GM23338 (cell line): ENCODE measurements at places on chromosomes 6 and 20. TPM values are rescaled to one million over a fixed set of nuclear protein-coding genes. Genes with fewer than 3 reads are reported as not detected.
A peak's percentile ranks its signal among the peaks of the same experiment; 100 is the strongest.

- H3K4me1 ChIP-seq = peaks cover 24% of the 10 kb centered on the region
- peak overlapping the region; percentile 88 for H3K4me3 ChIP-seq
- no peaks in the 10 kb centered on the region for H3K36me3 ChIP-seq
- peak; percentile 67 for DNase-seq
- no peak overlapping the region for H3K27ac ChIP-seq
- peaks cover 49% of the 10 kb centered on the region for H3K27me3 ChIP-seq
These were observed 826 bp downstream of the RIMS4 start for GRCh38 chr20:44809380-44810060.

GRCh38 chr6:4464638-4465037 lies 311.6 kb upstream of the CDYL start:
- H3K36me3 ChIP-seq = no peaks in the 10 kb centered on the region
- no peak for DNase-seq
- no peaks in the 10 kb centered on the region for H3K27me3 ChIP-seq

DNA sequence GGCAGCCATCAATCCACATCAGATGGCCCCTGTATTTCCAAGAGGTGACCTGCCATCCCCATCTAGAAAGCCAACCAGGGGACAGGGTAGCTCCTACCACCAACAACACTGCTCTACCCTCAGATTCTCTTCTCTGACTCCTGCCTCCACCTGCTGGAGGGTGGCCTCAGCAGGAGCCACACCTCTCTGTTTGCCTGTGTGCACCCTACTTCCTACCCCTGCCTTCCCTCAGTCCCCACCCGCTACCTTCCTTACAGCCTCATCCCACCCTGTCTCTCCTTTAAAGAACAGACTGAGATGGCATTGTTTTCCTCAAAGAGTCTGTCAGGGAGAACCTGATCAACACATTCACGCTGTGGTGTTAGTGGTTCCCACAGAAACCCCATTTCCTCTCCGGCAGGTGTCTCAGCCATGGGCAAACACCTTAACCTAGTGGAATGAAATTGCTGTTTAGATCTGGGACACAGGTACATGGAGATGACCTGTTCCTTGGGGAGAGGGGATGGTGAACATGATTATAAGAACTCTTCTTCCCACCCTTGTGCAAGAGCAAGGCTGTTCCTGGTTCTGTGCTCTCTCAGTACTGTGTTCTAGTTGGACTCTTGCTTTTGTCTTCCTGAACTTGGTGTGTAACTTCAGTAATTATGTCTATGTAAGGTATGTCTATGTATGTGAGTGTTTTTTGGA lies 1.8 kb downstream of the ENTPD6 start:
- peaks cover 10% of the 10 kb centered on the region for H3K27me3 ChIP-seq
- H3K36me3 ChIP-seq = no peaks in the 10 kb centered on the region
- H3K4me1 ChIP-seq = peaks cover 11% of the 10 kb centered on the region; the same call in 1 of the 2 replicates
- no peak overlapping the region for H3K27ac ChIP-seq

DNA sequence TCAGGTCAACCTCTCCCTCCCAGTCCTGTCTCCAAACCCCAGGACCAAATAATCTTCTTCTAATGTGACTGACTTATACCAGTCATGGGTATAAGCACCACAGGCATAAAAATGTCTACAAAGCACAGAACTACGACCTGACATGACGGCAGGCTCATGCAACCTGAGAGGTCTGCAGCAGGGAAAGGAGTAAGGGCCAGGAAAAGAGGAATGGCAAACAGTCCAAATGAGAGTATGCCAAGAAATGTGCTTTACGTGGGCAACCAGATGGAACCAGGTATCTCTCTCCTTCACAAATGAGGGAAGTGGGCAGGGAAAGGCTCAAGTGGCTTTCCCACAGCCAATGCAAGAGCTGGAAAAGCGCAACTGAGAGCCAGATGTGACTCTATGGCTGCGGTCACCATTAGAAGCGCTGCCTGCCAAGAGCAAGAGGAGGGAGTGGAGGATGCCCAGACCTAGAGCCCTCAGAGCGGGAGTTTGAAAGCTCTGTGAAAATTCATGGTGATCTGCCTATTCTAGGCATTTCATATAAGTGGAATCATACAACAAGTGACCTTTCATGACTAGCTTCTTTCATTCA lies 6.0 kb downstream of the APMAP start:
- no peaks in the 10 kb centered on the region for H3K4me1 ChIP-seq
- no peak overlapping the region for H3K4me3 ChIP-seq
- H3K27me3 ChIP-seq = 0 out of 2 replicates have a peak, but pooled peaks cover 2% of the 10 kb centered on the region

GRCh38 chr6:75285283-75285639 lies 669 bp upstream of the TMEM30A start:
- no peak for DNase-seq
- peak overlapping the region; percentile 86 for H3K27ac ChIP-seq
- H3K27me3 ChIP-seq = no peaks in the 10 kb centered on the region
- peaks cover 25% of the 10 kb centered on the region for H3K4me1 ChIP-seq

DNA sequence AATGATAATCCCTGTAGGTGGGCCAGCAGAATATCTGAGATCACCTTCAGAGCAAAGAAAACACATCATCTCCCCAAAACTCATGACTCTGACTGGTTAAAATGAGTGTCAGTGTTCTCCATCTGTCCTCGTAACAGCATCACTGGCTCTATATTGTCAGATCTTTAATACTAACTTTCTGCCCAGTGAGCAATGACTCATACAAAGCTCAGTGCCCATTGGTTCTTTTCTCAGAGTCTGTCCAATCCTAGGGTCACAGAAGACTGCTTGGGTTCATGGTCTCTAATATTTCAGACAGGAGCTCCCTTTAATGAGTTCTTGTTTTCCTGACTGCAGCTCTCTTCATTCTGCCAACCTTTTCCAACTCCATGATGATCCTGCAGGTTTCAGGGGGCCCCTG lies 36.4 kb downstream of the HLA-DPB1 start:
- H3K36me3 ChIP-seq = no peaks in the 10 kb centered on the region
- no peak overlapping the region for H3K27ac ChIP-seq
- no peaks in the 10 kb centered on the region for H3K27me3 ChIP-seq
- H3K4me1 ChIP-seq = peaks cover 13% of the 10 kb centered on the region

DNA sequence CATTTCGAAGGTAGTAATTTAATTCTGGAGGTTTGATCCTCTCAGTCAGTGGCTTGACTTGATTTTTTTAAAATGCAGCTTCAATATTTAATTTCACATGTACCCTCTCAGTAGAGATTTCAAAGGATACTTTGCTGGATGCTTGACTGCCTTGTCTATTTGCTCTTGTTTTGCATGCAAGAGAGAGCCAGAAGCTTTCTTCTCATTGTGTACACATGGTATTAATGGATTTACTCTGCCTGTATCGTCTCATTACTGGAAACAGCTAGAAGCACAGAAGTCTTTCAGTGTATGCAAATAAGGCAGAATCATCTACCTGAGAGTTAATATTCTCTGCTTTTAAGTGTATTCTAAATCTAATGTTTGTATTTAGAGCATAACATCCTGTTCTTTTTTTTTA lies 84.3 kb upstream of the FOXO3 start:
- DNase-seq = no peak
- no peaks in the 10 kb centered on the region for H3K27me3 ChIP-seq
- H3K27ac ChIP-seq = no peak overlapping the region
- H3K4me1 ChIP-seq = no peaks in the 10 kb centered on the region

GRCh38 chr20:36815454-36816091 lies 42.0 kb upstream of the DSN1 start:
- peaks cover 8% of the 10 kb centered on the region for H3K36me3 ChIP-seq
- H3K4me1 ChIP-seq = peaks cover 16% of the 10 kb centered on the region
- H3K27ac ChIP-seq = no peak overlapping the region
- no peaks in the 10 kb centered on the region for H3K27me3 ChIP-seq
- H3K4me3 ChIP-seq = no peak overlapping the region

GRCh38 chr20:63224412-63225081 lies 8.6 kb upstream of the YTHDF1 start:
- no peak overlapping the region for H3K27ac ChIP-seq
- peaks cover 14% of the 10 kb centered on the region; the same call in 1 of the 2 replicates for H3K4me1 ChIP-seq
- H3K4me3 ChIP-seq = no peak overlapping the region

DNA sequence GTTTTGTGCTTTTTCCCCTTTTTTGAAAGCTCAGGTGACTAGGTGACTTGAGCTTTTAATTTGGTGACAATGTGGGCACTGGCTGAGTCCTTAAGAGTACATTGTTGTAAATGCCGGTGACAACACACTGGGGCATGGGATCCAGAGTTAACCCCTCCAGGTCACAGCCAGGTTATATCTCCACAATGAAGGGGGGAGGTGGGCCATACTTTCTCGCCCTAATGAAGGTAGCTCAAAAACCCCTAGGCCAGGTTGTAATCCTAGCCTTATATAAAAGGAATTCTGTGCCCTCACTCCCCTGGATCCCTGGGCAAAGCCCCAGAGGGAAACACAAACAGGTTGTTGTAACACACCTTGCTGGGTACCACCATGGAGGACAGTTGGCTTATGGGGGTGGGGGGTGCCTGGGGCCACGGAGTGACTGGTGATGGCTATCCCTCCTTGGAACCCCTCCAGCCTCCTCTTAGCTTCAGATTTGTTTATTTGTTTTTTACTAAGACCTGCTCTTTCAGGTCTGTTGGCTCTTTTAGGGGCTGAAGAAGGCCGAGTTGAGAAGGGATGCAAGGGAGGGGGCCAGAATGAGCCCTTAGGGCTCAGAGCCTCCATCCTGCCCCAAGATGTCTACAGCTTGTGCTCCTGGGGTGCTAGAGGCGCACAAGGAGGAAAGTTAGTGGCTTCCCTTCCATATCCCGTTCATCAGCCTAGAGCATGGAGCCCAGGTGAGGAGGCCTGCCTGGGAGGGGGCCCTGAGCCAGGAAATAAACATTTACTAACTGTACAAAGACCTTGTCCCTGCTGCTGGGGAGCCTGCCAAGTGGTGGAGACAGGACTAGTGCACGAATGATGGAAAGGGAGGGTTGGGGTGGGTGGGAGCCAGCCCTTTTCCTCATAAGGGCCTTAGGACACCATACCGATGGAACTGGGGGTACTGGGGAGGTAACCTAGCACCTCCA lies 2.2 kb upstream of the VEGFA start:
- no peak for DNase-seq
- H3K36me3 ChIP-seq = no peaks in the 10 kb centered on the region
- H3K4me1 ChIP-seq = peaks cover 23% of the 10 kb centered on the region
- no peaks in the 10 kb centered on the region for H3K27me3 ChIP-seq
- H3K4me3 ChIP-seq = no peak overlapping the region

GRCh38 chr6:47631269-47631772 lies 67.1 kb upstream of the ADGRF4 start:
- H3K27ac ChIP-seq = no peak overlapping the region
- no peaks in the 10 kb centered on the region for H3K36me3 ChIP-seq
- no peak overlapping the region for H3K4me3 ChIP-seq
- peak; percentile 85 for DNase-seq
- H3K4me1 ChIP-seq = no peaks in the 10 kb centered on the region
- no peaks in the 10 kb centered on the region for H3K27me3 ChIP-seq

DNA sequence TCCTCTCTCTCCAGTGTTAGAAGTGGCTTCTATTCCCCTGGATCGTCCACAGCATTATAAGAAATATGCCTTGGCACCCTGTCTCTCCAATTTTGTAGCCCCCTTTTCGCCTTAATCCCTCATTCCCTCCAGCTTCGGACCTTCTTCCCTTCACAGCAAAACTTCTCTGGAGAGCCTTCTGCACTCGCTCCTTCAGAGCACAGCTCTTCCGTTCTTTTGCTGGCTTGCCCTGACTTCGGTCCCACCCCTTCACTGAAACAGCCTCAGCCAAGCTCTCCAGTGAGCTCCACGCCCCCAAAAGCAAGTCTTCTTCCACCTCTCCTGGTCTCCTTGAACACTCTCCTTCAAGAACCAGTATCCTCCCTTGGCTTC lies 134.7 kb upstream of the RNF24 start:
- no peak overlapping the region for H3K27ac ChIP-seq
- no peak for DNase-seq
- no peaks in the 10 kb centered on the region for H3K36me3 ChIP-seq
- peaks cover 13% of the 10 kb centered on the region for H3K4me1 ChIP-seq
- peaks cover 24% of the 10 kb centered on the region for H3K27me3 ChIP-seq

DNA sequence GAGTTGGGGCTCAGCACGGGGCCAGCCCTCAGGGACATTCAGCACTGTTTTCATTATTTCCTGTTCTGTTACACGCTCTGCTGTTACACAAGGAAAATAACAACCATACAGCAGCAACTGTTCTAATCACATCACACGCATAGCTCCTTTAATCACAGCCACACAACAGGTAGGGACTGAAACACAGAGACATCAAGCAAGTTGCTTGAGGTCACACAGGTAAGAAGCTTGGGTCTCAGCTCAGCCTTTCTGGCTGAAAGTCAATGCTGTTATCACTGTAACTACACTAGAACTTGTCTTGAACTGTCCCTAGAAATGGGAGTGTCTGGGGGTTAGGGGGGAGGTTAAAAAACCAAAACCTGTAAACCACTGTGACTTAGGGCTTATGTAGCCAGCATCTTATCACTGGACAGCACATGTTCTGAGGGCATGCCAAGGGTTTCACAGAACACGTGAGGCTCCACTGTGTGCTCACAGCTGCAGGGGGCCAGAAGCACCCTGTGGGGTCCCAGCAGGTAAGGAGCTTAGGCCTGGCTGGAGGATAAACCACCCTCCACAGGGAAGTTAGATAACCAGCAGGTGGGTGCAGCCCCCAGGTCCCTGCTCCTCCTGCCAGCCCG lies 146.0 kb downstream of the EYA2 start:
- H3K27ac ChIP-seq = no peak overlapping the region
- no peaks in the 10 kb centered on the region for H3K27me3 ChIP-seq
- H3K4me3 ChIP-seq = no peak overlapping the region
- H3K36me3 ChIP-seq = no peaks in the 10 kb centered on the region
- DNase-seq = no peak
- no peaks in the 10 kb centered on the region for H3K4me1 ChIP-seq

GRCh38 chr6:109820706-109821350 lies 129.7 kb downstream of the FIG4 start:
- no peaks in the 10 kb centered on the region for H3K36me3 ChIP-seq
- no peaks in the 10 kb centered on the region; the same call in 1 of the 2 replicates for H3K4me1 ChIP-seq
- H3K4me3 ChIP-seq = no peak overlapping the region
- H3K27ac ChIP-seq = no peak overlapping the region
- H3K27me3 ChIP-seq = no peaks in the 10 kb centered on the region

- no peaks in the 10 kb centered on the region for H3K27me3 ChIP-seq
- no peaks in the 10 kb centered on the region for H3K36me3 ChIP-seq
- H3K27ac ChIP-seq = no peak overlapping the region
- no peak for DNase-seq
- H3K4me1 ChIP-seq = no peaks in the 10 kb centered on the region
These were observed 11.0 kb upstream of the TPD52L1 start for GRCh38 chr6:125142618-125143017.

Gene MICB
- 20.8 and 23.8 TPM in 2 replicates for total RNA-seq

Gene APOM
- 1.2 and 4.2 TPM in 2 replicates for total RNA-seq

Gene OPRL1
- 0.74 and 1.1 TPM in 2 replicates for total RNA-seq

Gene TBXT
- total RNA-seq = 0.39 TPM in 1 of 2 replicates, not detected in the other

Gene DNAAF9
- total RNA-seq = 4.8 and 5.0 TPM in 2 replicates

Gene SLC44A4
- total RNA-seq = 3.7 and 4.6 TPM in 2 replicates

Gene NHLRC1
- 1.0 and 1.1 TPM in 2 replicates for total RNA-seq
